ENCODE measurements at places on chromosomes 1 and 21. TPM values are rescaled to one million over a fixed set of nuclear protein-coding genes. Genes with fewer than 3 reads are reported as not detected.

GRCh38 chr1:155038602-155039307 is 5.1 kb downstream of the DCST1 start:
- no peak for DNase-seq

DNA sequence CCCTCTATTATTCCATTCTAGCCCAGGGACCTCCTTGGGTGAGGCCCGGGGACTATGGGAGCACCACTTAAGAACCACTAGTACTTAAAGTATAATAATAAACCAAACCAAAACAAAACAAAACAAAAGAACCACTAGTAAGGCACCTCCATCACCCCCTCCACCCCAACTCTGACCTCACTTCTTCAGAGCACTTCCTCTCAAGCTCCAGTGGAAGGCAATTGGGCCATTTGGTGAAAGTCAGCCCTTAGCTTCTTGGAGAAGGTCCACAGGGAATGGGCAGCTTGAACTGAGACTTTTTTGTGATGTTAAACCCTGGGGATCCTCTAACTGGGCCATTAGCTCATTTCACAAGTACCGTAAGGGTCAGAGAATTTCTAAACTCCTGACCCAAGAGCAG is 237.3 kb downstream of the RHOU start:
- no peak for DNase-seq

DNA sequence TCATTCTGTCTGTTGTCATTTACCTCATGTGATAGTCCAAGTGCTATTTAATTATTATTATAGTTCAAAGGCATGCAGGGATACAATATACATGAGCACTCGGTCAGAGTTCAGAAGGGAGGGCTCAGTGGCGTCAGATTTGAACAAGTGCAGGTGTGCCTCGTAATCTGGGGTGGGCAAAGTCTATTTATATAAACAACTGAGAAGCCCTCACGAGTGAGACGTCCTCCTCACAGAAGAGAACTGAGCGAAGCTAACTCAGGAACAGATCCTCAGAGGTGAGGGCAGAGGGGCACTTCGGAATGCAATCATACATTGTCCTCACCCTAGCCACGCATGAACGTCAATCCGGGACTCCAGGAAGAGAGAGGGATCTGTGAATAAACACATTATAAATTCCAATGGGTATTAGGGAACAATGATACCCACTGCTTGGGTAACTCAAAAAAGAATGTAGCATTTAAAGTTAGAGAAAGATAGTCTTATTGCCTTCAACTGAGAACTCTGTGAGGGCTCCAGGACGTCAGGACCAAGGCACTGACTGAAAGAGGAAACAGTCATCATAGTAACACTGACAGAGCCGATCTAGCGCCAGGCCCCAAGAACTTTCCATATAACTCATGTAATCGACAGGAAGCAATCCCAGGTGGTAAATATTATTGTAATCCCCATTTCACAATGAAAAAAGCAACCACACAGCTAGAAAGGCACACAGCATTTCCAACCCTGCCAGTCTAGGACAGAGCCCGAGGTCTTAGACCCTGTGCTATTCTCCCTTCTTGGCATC is 127.1 kb upstream of the B3GALT2 start:
- no peak for DNase-seq

DNA sequence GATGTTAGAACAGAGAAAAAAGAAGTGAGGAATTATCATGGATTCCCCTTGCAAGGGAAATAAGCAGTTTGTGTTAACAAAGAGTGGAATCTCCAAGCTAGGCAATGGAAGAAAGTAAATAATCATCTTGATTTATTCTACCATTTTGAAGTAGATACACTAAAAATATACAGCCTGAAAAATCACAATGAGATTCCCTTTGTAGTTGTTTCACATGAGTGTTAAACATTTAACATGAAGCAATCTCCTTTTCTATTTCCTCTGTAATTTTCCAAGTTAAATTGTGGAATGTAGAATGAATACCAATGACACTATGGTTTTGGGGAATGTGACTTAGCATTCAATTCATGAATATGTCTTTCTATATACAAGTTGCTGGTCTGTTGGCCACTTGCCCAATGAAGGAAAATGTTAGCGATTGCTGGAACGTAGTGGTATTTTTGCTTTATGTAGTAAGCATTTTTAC is 5.7 kb downstream of the TGFB2 start:
- DNase-seq: no peak

- DNase-seq: no peak
Measured at GRCh38 chr1:211748810-211749209, 73.4 kb upstream of the NEK2 start.

GRCh38 chr21:31305888-31306287 is 38.2 kb downstream of the TIAM1 start:
- no peak for DNase-seq

PSRC1 gene
- 5.5 TPM for total RNA-seq

PRRX1 gene
- 2.9 TPM for total RNA-seq
